ENCODE measurements at places on chromosomes 1 and 21.

- no peak for DNase-seq
These were observed 27.0 kb downstream of the DPYD start for GRCh38 chr1:97893844-97894243.

DNA sequence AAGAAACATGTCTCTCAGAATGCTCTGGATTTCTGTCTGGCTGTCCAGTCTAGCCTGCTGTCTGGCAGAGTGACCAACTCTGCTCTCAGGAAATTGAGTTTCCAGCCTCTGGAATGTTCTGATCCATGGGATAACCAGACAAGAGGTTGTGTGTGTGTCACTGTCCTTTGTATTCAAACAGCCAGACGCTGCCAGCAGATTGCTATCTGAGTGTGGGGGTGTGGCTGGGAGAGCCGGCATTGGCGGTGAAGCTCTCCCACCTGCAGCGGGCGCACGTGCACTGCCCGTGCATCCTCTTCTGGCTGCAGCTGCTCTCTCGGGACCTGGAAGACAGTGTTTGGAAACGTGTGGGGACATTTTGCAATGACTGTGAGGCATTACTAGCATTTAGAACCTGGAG, 26.1 kb downstream of the PKP1 start:
- no peak for DNase-seq

- no peak for DNase-seq
These were observed 72.9 kb downstream of the TRIM11 start for GRCh38 chr1:228333739-228334115.

GRCh38 chr21:28781602-28782276, 210.9 kb downstream of the LTN1 start:
- DNase-seq = no peak

DNA sequence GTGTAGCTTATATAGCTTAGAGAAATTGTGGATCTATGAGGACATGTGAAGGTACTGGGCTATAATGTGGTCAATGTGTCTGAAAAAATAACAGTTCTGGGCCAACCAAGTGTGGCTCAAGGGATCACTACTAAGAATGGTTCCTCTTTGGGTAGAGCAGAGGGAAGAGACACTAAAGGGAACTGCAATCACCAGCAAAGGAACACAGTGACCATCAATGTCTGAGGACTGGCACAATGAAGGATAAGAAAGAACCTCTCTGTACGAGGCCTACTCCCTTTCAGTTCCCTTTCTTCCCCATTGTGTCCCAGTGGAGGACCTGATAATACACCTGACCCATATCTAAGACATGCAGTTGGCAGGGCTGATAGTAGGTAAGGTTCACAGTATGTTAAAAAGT, 89.9 kb upstream of the JAK1 start:
- no peak for DNase-seq

GRCh38 chr1:210684466-210685294, 356.0 kb downstream of the HHAT start:
- no peak for DNase-seq

- no peak for DNase-seq
These were observed 361.5 kb upstream of the ZP4 start for GRCh38 chr1:238252033-238252802.

- DNase-seq = no peak
These were observed 51.0 kb downstream of the CASQ2 start for GRCh38 chr1:115717541-115717940.

GRCh38 chr1:41386196-41386663, 25.0 kb downstream of the FOXO6 start:
- DNase-seq = no peak

- DNase-seq = no peak
These were observed 24.1 kb downstream of the RGS5 start for GRCh38 chr1:163178628-163179027.

- no peak for DNase-seq
These were observed 364.2 kb upstream of the ST6GALNAC5 start for GRCh38 chr1:76503100-76503499.

DNA sequence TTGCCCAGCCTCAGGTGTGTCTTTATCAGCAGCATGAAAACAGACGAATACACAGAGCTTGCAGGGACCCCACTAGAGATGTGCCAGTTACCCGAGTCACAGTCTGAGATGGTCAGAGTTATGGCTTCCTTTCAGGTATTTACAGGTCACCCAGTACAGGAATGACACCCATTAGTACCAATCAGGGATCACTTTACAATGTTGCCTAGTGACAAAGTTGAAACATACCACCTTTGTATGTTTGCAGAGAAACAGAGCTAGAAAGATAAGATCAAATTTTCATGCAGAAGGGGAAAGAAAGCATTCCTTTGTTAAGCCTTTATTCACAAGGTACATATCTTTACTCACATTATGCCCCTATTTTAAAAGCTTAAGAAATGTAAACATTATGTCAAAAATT, 137.6 kb downstream of the RGS7 start:
- DNase-seq = no peak

DNA sequence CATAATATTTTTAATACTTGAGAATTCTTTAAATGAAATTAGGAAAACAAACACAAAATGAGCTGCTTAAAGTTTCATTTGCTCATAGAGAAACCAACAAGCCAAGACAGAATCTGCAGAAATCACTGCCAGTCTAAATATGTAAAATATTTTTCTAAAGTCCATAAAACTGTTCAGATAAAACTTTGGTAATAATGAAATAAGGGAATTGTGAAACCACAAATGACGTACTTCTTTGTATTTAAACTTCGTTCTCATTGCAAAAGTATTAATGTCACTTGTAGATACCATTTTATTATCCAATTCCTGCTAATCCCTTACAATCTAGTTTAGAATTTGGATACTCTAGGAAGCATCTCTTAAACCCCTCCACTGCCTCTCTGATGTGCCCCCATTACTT, 234.5 kb upstream of the NEGR1 start:
- no peak for DNase-seq

GRCh38 chr1:98468111-98468717, 193.3 kb upstream of the SNX7 start:
- no peak for DNase-seq

- DNase-seq = no peak
These were observed at the start of gene MIA3 for GRCh38 chr1:222618001-222618879. TSS of gene MIA3 (plus strand) at chr1:222618097. CDS start at chr1:222618111, 14 bp downstream.

DNA sequence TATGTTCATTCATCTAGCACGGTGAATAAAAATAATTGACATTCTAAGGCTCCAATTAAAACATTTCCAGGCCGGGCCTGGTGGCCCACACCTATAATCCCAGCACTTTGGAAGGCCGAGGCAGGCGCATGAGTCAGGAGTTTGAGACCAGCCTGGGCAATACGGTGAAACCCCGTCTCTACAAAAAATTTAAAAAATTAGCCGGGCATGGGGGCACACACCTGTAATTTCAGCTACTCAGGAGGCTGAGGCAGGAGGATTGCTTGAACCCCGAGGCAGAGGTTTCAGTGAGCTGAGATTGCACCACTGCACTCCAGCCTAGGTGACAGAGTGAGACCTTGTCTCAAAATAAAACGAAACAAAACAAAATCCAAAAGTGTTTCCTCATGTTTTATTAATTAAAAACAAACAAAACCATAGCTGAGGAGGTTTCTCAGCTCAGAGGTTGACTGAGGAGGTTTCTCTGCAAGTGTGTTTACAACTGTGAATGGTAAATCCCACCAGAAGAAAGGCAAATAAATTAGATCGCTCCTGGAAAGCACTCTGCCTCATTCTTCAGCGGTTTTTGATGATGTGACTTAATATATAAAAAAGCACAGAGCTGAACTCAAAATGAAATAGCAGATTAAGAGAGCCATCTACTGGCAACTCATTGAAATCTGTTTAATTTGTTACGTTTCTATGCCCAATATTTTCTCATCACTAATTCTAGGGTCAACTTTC, 37.7 kb upstream of the ATG4C start:
- no peak for DNase-seq

DNA sequence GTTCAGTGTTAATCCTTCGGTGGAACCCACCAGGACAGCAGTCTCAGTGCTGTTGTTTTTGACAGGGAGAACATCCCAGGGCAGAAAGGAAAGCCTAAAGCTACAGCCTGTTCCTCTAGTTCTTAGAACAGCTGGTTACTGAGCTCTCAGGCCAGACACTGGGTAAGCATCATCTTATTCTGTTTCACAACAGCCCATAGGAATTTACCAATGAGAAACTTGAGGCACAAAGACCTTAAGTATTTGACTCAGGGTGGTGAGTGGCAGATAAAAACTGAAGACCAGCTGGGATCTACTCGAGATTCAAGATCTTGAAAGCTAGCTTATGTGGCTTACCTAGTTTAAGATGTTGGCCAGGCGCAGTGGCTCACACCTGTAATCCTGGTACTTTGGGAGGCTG, 9.4 kb upstream of the NEK2 start:
- no peak for DNase-seq

- no peak for DNase-seq
These were observed 122.6 kb upstream of the PPP2R5A start for GRCh38 chr1:212162635-212163034.

- DNase-seq = no peak
These were observed 125.8 kb upstream of the HOOK1 start for GRCh38 chr1:59688976-59689375.

- no peak for DNase-seq
These were observed 111.1 kb upstream of the ETV3 start for GRCh38 chr1:157249326-157249725.

DNA sequence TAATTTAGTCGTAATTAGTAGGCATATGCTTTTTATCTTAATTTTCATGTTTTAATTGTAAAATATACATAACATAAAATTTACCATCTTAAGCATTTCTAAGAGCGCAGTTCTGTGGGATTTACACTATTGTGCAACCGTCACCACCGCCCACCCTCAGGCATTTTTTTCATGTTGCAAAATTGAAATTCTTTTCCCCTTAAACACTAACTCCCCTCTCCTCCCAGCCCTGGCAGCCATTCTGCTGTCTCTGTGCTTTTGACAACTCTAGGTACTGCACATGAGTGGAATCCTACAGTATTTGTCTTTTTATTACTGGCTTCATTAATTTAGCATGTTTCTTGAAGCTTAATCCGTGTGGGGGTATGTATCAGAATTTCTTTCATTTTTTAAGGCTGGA, 7.8 kb downstream of the PIK3CD start:
- DNase-seq = no peak

GRCh38 chr1:31798433-31799195, 17.2 kb downstream of the SPOCD1 start:
- no peak for DNase-seq

DNA sequence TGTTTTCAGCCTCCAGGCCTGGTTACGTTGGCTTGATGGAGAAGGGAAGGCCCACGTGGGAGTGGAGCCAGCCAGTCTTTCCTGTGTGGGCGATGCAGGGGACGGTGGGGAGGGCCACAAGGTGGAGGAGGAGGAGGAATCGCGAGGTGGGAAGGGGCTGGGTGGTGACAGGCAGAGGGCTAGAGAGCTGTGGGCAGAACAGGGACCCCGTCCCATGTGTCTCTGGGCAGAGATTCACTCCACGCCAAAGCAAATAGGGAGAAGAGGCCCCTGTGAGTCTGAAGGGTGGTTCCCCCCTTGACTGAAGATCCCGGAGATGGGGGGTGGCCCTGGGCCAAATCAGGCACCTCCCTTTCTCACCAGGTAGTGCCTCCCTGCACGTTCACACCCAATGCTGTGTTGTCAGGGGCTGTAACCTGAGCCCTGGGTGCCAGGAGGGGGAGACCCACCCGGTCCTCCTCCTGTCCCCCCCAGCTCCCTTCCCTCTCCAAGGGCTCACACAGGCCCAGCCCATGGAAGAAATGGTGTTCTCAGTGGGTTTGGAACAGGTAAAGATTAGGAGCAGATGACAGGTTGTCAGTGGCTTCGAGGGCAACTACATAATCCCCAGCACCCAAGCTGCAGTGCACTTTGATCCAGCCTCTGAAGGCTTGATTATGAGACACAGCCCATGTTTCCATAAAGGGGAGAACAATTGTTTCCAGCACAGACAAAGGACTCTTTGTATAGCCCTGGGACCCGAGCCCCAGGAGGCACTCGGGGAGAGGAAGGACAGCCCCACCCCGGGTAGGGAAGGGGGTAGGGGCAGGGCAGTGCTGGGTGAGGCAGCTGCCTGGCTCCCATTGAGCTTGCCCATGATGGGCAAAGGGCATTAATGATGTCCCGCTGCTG, 37.7 kb upstream of the GPR37L1 start:
- DNase-seq = no peak

GRCh38 chr1:156198831-156199349, 5.0 kb downstream of the SLC25A44 start:
- no peak for DNase-seq

DNA sequence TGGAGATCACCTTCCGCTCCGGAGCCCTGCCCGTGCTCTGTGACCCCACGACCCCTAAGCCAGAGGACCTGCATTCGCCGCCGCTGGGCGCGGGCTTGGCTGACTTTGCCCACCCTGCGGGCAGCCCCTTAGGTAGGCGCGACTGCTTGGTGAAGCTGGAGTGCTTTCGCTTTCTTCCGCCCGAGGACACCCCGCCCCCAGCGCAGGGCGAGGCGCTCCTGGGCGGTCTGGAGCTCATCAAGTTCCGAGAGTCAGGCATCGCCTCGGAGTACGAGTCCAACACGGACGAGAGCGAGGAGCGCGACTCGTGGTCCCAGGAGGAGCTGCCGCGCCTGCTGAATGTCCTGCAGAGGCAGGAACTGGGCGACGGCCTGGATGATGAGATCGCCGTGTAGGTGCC, 9.6 kb downstream of the SPATA46 start:
- no peak for DNase-seq

Measured in C1 segment of cervical spinal cord (tissue), 14 donors.